COLO829 (cell line): ENCODE measurements at places on chromosomes 4 and X.

DNA sequence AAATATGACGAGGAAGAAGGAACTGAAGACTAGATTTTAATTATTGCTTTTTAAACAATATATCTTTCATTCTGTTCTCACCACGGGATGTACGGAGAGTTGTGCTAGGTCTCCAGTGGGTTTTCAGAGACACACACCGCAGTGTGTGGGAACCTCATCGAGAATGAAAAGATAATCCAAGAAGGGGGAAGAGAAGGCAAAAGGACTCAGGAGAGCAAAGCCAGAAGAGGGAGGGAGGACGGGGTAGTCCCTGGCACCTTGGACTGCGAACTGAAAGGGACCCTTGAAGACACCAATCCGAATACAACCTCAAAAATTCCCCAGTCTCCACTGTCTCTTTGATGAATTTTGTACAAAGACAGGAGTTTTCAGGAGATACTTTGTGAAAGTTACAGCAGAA, 932 bp upstream of the LEF1 start:
- no peak for DNase-seq

DNA sequence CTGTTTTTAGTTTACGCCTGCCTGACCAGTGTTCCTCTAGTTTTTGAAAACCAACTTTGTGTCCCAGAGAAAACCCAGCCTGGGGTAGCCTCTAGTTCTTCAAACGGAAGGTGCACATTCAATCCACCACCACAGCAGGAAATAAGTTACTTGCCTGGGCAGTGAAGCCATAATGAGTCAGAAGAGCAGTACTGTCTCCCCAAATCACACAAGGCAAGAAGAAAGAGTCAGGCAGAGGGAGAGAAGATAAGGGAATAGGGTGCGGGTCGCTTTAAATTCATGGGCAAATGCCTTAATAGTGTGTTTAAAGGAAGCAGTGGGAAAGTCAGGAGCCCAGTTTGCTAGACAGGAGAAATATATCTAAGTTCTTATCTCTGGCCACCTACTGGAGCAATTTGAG, 333.8 kb upstream of the GRIA3 start:
- no peak for DNase-seq

GRCh38 chr4:25271866-25272265, 38.0 kb downstream of the PI4K2B start:
- DNase-seq: no peak

GRCh38 chr4:177673985-177674489, 231.8 kb upstream of the AGA start:
- DNase-seq: no peak

GRCh38 chrX:17567187-17567586, 170.1 kb upstream of the SCML1 start:
- DNase-seq: no peak

DNA sequence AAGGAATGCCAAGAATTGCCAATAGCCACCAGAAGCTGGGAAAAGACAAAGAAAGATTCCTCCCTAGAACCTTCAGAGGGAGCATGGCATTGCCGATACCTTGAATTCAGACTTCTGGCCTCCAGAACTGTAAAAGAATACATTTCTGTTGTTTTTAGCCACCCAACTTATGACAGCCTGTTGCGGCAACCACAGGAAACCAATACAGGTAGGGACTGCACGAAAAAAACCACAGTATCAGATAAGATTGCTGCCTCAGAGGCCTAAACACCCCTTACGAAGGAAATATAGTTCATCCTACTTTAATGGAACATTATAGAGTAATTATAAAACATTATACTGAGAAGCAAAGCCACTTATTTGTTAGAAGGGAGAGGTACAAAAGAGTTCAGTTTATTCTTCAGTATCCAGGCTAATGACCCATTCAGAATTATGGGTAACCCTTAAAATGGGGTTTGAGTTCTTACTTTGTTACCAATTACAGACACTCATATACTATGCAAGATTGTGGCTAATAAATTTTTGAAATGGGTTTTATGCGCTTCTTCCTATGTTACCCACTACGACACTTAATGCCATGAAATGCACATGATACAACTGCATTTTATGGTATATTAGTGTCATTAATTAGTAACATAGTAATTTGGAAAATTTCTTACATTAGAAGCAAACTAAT, 37.4 kb upstream of the SMIM10L2A start:
- DNase-seq: no peak

- DNase-seq: no peak
Measured at GRCh38 chr4:38819569-38819968, 15.0 kb upstream of the TLR1 start.

DNA sequence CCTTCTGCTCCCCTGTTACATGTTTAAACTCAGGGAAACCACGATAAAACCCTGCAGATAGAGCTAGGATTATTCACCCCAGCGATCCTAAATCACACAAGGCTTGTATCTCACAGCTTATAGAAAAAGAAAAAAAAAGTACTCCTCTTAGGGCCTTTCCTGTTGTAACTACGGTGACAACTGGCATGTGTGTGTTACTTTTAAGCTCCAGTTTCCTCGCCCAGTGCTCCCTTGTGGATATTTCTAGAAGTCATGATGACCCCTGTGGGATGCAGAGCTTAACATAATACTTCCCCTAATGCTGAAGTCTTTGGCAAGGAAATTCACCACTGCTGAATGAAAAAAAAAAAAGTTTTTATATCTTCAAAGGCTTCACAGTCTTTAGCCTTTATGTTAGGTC, 114.7 kb downstream of the NWD2 start:
- DNase-seq: no peak

- peak; percentile 45 for DNase-seq
Measured at GRCh38 chrX:49915361-49916222, 6.8 kb upstream of the CLCN5 start.

GRCh38 chrX:40131654-40132337, 34.0 kb upstream of the BCOR start:
- no peak for DNase-seq

DNA sequence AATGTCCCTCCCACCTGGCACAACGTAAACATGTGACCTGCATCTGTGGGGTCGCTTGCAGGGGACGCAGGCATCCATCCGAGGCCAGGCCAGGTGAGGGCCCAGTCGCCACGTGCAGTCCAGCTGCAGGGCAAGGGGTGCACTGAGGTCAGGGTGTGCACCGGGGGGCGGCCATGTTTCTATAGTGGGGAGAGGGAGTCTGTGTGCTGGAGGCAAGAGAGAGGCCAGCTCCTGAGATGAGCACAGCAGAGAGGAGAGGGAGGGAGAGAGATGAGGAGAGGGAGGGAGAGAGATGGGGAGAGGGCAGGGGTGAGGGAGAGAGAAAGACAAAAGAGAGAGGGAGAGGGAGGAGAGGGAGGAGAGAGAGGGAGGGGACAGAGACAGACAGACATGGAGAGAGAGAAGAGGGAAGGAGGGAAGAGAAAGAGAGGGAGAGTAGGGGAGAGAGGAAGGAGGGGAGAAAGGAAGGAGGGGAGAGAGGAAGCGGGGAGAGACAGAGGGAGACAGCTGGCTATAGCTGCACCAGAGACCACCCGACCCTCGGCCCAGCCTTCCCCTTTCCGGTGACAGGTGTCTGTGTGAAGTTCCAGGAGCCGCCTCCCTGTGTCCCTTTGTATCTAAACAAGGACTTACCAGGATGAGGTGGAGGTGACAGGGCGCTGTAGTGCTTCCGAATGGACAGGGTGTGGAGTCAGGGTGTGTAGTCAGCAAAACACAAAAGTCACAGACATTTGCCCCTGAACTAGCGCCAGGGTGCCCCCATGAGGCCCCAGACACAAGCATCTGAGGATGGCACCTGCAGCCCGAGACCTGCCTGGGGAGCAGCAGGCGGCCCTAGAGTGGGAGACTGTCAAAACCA, 68.7 kb downstream of the ADRA2C start:
- no peak for DNase-seq

GRCh38 chrX:103722505-103722904, 11.8 kb downstream of the TMEM31 start:
- DNase-seq: no peak

GRCh38 chr4:152920768-152921167, 15.4 kb upstream of the FHDC1 start:
- DNase-seq: no peak

- DNase-seq: no peak
Measured at GRCh38 chr4:77634132-77634785, 28.6 kb downstream of the CXCL13 start.

DNA sequence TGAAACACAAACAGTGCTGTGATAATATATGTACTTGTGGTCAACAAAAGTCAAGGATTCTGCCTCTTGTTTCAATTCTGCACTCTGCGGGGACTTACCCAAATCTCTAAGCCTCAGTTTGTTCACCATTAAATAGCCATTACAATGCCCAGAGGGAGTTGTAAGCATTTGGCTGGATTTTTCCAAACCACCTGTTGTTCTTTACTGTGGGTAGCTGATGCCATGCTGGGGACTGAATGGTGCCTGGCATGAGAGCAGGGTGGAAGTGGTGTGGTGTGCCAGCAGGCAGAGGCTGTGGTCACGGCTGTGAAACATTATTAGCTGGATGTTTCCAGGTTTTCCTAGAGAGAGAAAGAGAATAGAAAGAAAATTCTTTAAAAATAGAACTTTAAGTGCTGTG, 60.7 kb upstream of the PAK3 start:
- no peak for DNase-seq

GRCh38 chr4:164955107-164955805, 22.2 kb downstream of the TRIM61 start:
- DNase-seq: no peak

- DNase-seq: no peak
Measured at GRCh38 chrX:57681341-57681740, 1.3 kb upstream of the NLRP2B start.

DNA sequence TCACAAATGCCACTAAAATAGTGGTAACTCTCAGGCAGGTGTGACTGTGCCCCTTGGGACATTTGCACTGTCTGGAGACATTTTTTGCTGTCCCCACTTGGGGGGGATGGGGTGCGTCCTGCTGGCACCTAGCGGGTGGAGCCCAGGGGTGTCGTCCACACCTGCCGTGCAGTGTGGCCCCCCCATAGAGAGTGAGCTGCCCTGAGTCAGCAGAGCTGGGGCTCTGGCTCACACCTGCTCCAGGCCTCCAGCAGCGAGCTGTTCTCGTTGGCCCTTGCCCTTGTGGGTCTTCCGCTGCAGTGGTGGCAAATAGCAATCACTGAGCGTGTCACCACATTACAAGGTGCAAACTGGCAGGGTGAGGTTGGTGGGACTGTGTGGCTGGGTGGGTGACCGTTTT, 64.6 kb downstream of the CLDN34 start:
- no peak for DNase-seq

GRCh38 chr4:187071946-187072600, 348.4 kb upstream of the FAT1 start:
- peak; percentile 26 for DNase-seq
